Activated CD4-positive, alpha-beta T cell treated with anti-CD3 and anti-CD28 coated beads for 36 hours (primary cell): ENCODE measurements at places on chromosomes 6 and 20.
A peak's percentile ranks its signal among the peaks of the same experiment; 100 is the strongest.

- DNase-seq: peak; percentile 73
Observed at GRCh38 chr6:111709615-111710398, 104.1 kb upstream of the TRAF3IP2 start.

- DNase-seq: no peak
Observed at GRCh38 chr6:142152746-142153145, 5.7 kb downstream of the VTA1 start.

GRCh38 chr6:112337209-112337638, 9.9 kb upstream of the RFPL4B start:
- no peak for DNase-seq

DNA sequence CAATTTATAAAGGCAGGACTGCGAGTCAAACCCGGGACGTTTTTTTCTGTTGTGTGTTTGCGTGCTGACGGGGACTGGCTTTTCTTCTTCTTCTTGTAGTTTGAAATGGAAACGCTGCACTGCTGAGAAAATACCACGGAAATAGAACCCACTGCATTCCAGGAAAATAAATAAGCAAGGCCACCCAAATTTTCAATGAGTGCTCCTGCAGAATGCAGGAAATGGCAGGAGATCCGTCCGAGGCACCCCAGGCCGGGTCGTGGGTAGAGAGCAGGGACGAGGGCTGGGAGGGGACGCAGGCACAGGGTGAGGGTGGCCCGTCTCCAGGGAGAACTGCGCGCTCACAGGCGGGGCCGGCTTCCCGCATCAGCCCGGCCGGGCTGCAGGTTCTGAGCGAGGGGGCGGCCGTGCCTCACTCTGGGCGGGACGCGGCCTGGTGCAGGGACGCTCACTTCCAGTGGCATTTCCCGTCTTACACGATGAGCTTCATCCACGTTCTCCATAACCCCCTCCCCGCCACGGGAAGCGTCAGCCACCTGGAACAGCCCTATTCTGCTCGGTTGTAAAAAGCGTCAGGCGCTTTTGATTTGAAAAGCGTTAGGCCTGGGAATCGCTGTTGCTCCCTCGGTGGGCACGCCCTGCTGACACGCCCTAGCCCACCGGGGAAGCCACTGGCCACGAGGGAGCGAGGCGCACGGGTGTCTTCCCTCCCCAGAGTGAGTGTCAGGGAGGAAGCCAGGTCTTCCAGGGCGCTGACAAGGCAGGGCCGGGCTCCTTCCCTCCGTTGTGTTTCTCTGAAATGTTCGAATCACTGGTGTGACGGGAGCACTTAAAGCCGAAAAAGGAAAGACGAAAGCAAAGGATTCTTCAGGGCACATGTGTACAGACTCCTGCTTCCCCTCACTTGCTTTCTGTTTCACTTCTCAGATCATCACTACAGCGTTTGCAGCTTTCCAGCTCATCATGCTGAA, 17.9 kb upstream of the EXOC2 start:
- peak; percentile 59 for DNase-seq

DNA sequence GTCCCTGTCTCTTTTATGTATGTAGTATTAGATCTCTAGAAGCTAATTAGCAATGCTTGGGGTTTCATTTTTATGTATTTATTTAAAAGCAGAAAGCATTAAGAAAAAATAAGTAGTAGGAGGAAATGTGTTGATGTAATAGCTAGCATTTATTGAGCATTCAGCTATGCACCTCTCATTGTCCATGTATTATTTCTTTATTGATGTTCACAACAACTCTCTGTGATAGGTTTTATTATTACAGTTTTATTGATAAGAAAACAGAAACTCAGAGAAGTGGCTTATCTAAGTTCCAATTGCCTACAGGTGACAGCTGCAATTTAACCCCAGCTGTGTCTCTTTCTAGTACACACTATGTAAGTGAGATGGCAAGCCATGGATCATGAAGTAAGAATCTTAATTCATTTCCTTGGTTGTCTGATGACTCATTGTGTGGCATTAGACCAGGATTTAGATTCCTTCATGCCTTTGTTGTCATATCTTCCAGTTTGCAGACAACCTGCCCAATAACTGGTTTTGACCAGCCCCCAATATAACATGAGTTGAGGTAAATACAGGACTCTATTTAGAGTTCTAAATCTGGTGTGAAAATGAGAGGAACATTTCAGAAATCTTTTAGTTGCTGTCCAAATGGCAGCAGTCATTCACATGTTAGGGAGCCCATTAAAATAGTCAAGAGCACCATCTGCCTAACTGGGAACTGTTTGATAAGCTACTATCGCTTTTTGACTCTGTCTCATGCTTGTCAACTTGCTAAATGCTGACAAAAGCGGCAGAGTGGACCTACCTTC, 170.8 kb upstream of the PHACTR1 start:
- DNase-seq: no peak

DNA sequence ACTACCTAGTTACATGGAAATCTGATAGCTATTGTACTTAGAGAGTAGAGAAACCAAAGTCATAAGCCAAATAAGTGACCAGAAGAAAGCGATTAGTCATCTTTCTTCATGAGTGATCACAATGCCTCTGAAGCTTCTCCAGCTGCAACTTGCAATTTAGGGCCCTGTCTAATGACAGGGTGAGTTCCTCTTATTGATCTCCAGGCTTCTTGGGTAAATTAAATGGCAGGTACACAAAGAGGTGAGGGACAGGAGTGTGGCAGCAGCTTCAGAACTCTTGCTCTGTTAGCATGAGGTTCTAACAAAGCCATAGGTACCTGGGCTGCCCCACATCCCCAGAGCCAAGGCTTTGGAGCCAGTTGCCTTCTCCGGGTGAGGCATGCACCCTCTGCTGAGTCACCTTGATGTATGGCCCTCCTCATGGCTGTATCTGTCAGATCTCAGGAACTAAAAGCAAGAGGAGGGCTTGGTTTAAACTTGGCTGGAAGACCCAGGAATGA, 60.8 kb downstream of the PRDM1 start:
- no peak for DNase-seq

GRCh38 chr20:12201289-12201991, 283.7 kb downstream of the BTBD3 start:
- DNase-seq: no peak

DNA sequence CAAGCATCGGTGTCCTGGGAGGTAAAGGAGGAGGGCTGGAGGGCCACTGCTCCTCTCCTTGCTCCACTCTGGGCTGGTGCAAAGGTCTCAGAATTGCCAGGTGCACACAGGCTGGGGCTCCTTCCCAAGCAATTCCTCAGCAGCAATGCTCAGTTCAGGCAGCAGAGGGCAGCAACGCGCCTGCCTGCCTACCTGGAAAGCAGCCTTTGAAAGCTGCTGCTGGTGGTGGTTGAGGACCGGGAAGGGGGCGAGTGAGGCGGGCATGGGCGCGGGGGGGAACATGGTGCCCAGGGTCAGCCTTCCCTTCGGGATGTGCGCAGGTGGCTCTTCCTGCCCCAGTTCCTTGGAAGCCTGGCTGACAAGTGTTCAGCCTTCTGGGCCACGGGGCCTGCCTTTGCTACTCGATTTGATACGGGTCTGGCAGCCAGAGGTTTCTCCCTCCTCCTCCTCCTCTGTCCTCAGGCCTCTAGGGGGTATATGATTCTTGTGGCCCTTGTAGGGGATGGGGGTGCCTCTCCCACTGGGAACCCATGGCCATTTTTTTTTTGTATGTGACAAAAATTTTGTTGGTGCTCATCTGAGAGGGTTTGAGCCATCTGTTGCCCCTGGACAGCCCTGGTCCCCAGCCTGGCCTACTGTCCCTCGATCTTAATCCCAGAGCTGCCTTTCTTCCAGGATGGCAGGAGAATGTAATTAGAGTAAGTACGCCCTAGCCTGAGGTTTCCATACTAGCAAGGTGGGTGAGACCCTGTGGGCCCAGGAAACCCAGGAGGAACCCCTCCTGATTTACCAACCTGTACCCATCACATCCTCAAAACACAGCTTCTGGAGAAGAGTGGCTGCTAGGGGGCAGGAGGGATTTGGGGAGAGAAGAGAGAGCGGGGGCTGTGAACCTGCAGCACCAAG, 20.1 kb downstream of the MRPS18A start:
- peak; percentile 87 for DNase-seq

DNA sequence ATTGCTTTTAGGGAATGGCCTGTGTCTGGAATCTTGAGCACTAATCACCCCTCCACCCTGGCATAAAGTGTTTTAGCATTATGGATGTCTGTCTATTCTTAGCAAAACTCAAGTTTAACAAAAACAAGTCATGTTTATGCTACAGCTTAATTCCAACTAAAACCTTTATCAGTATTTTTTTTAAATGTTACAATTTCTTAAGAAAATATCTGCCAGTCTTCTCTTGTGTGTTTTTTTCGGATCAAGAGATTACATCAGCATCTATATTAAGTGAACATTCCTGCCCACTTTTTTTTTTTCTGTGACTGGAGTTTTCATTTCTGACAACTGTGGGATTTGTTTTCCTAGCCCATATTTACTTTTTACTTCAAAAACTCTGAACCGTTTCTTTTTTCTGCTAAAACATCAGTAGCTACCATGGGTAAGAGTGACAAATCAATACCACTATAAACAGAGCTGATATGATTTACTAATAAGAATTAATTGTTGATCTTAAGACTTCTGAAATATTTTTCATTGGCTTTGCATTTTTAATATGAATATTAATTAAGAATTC, 94.3 kb downstream of the EDN1 start:
- no peak for DNase-seq

DNA sequence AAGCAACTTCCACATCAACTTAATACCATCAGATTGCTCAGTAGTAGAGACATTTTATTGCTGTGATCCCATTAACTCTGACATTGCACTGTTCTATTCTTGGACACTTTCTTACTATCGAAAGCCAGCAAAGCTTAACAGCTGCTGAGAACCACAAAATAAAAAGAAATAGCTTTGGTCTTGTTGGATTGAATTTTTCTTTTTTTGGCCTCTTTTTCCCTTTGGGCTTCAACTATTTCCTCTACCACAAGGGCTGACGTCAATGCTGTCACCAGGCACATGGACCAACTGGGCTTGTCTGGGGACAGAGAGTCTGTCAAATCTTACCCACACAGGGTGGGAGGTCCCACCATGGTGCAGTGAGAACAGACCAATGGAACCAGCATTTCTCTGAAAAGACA, 63.4 kb upstream of the ENPP5 start:
- no peak for DNase-seq

DNA sequence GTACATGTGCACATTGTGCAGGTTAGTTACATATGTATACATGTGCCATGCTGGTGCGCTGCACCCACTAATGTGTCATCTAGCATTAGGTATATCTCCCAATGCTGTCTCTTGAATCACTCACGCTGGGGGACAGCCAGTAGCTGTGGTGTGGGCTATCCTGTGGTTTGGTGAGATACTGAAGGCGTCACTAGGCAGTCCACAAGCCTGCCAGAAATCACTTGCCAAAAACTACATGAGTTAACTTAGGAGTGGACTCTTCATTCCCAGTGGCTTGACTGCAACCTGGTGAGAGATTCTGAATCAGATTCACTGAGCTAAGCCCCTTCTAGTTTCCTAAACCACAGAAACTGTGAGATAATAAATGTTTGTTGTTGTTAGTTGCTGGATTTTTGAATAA, 191.3 kb downstream of the TSHZ2 start:
- DNase-seq: peak; percentile 53

DNA sequence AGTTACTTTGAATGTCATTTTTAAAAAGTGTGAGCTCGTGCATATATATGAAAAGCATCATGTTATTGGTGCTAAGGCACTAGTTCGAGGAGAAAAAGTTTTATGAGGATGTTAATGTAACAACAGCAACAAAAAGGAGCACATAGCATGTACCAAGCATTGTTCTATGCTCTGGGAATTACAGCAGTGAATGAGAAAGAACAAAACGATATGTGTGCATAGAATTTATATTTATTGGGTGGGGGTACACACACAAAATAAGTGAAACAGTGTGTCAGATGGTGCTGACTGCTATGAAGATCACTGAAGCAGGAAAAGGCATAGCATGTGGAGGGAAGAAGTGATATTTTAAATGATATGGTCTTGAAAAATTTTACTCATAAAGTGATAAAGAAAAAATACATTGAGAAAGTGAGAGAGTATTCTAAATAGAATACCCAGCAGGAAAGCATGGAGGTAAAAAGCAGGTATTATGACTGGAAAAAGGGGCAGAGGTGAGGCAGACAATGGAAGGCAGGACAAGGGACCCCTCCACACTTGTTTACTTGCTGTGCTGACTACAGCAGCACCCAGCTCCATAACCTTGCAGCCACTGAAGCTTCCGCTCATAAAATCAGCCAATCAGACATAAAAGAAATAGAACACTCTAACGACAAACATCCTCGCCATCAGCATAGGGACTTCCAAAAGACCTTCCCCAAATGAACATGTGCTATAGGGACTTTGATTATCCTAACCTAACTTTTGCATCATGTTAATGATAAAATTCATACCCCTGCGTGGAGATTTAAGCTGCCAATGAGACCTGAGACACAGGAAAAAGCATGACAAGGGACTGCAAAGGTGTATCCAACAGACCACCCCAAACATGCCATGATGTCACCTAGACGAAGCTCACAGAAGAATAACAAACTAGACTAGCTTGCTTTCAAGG, 119.9 kb downstream of the HFE start:
- no peak for DNase-seq

GRCh38 chr20:19341348-19342053, 129.1 kb downstream of the SLC24A3 start:
- DNase-seq: no peak

GRCh38 chr6:30656513-30656912, 9.6 kb downstream of the C6orf136 start:
- no peak for DNase-seq
